ENCODE measurements at places on chromosomes 12 and 14. TPM values are rescaled to one million over a fixed set of nuclear protein-coding genes. Genes with fewer than 3 reads are reported as not detected.

Gene PLEKHG7
- total RNA-seq: not detected

Gene NUP107
- total RNA-seq: 66.7 TPM

Gene HCFC2
- total RNA-seq: 5.3 TPM

- DNase-seq: no peak
Measured at GRCh38 chr12:31456562-31456961, 130.6 kb upstream of the SINHCAF start.

- peak; percentile 78 for DNase-seq
Measured at GRCh38 chr12:58425481-58426392, 484.4 kb downstream of the ATP23 start.

DNA sequence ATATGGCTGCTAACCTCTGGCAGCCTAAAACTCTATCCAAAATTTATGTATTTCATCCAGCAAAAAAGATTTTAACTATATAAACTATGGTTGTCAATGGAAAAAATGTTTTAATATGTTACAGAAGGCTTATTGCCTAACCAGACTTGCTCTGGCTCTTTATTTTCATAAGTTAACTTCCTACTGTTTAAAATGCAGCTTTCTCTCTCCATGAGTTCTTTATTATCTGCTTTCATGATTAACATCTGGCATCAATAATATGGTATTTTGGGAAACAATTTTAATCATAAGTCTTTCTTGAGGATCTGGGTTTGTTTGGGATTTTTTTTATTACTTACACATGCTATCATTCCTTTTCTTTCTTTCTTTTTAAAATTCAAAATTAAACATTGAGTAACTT lies 20.5 kb downstream of the KERA start:
- DNase-seq: no peak

- DNase-seq: no peak
Measured at GRCh38 chr12:45309836-45310626, 94.1 kb downstream of the ANO6 start.

DNA sequence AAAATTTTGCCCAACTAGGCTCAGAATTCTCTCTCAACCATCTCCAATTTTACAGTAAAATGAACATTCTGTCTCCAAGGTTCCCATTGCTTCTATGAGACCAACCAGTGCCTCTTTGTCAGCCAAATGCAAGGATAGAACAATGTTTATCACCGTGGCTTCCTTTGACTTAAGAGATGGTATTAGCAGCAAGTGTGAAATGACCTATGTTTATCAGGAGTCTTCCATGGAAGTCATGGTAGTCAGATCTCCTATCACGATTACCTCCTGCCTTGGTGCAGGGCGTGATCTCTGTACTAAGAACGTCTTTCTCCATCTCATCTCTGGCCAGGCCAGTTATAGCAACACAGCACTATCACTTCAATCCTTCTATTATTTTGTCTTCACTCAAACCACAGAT lies 6.1 kb upstream of the BCL2L14 start:
- DNase-seq: no peak

GRCh38 chr14:102652194-102652593 lies 59.7 kb downstream of the RCOR1 start:
- no peak for DNase-seq

- no peak for DNase-seq
Measured at GRCh38 chr14:104856157-104856868, 8.8 kb upstream of the CEP170B start.

Data from NCI-H460 (cell line).